Left lobe of liver (tissue), 2 donors: ENCODE measurements at places on chromosomes 7 and 10.
A peak's percentile ranks its signal among the peaks of the same experiment; 100 is the strongest.

GRCh38 chr7:47601881-47602249 is 20.0 kb upstream of the TNS3 start:
- no peak for DNase-seq

DNA sequence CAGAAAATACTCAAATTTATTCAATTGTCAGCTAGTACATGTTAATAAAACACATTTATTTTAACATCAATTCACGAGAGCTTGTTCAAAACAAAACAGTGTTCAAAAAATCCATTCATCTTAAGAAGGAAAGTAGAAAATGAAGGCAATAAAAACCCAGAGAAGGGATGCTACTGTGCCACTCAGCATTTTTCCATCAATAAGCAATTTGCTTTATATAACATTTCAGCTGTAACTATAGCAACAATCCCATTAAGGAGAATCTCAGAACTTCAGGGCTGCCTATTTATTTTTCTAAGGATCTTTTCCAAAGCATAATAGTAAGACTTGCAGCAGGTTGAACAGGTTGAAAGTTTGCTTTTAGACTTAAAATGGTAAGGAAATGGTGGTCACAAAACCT is 190.5 kb downstream of the PCLO start:
- no peak for DNase-seq

DNA sequence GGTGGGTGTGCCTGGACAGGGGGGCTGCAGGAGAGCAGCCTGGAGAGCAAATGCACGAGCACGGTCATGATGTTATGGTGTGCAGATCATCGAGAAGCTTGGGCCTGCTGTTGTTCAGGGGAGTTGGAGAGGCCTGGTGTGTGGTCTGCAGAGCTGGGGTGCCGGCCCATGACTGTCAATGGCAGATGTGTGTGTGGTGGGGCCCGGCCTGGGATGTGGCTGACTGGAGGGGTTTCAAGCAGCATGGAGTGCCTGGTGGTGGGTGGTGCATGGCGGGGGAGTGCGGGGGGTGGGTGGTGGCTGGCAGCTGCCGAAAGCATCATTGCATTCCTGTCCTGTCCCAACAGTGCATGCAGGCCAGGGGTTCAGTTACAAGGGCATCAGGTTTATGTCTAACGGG is 122.6 kb downstream of the DOCK1 start:
- peak; percentile 28 for DNase-seq

DNA sequence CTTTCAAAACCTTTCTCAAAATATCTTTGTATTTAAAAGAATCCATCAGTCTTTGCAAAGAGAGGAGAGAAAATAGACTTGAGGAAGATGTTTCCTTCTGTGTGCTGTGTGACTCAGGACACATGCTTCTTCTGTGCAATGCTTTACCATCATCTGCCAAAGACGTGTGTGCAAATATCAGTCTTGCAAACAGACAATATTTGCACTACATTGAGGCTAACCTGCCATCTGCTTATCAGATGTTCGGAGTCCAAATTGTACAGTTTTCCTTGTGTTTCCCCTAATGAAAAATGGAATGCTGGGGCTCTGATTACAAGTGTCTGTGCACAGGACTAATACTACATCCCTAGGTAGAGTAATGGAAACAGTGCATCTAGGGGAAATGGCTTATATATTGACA is 353.1 kb upstream of the LRRTM3 start:
- no peak for DNase-seq

DNA sequence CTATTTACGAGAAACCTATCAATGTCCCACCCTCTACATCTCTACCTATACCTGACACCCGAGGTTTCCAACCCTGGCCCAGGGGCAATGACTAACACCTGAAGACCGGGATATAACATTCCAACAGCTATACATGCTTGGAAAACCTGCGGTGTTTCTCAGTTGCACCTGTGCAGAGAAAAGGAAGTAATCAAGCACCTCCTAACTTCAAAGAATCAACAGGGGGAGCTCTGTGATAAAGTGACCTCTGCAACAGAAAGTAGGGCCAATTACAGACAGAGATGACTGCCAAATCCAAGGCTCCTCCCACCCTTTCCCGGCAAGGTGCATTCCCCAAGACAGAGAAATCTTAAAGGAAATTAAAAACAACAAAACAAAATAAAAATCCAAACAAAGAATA is 41.3 kb downstream of the CCDC6 start:
- peak; percentile 49 for DNase-seq

DNA sequence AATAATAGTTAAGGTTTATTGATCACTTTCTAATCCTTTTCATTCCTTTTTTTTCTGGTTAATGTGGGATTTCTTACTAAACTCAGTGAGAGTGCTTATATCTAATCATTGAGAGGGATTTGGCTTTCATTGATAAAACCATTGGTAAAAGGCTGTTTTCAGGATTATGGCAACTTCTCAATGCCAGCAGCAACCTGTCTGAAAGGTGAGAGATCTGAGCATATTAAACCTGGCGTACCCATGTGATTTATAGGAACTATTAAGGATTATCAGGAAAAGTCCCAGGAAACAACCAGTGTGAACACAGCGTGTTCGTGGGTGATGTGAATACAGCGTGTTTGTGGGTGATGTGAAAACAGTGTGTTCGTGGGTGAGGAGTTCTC is 65.9 kb downstream of the PDIA4 start:
- DNase-seq: no peak

- DNase-seq: no peak
Measured at GRCh38 chr7:111750228-111750627, 187.9 kb upstream of the IMMP2L start.

GRCh38 chr10:66777665-66778064 is 148.2 kb upstream of the LRRTM3 start:
- no peak for DNase-seq

- DNase-seq: peak; percentile 23
Measured at GRCh38 chr10:49600046-49600445, 10.1 kb upstream of the SLC18A3 start.

DNA sequence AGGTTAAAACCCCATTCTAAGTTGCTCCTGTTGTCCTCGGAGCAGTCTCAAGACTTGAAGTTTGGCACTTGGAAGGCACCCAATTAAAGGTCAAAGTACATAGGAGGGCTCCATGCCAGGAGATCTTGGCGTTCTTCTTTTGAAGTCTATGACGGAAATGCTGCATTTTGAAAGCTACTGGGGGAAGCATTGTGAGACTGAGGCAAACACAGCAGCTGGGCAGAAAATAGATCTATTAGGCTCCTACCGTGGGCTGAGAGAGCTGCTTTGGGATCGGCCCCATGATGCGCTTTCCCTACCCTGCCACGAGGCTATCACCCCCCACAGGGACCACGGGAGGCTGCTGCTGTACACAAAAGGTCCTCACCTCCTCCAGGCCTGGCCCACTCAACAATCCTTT is 20.0 kb downstream of the KIAA1549 start:
- DNase-seq: no peak

- DNase-seq: no peak
Measured at GRCh38 chr10:88057720-88058119, 194.3 kb downstream of the PTEN start.

GRCh38 chr7:17126413-17127268 is 171.8 kb upstream of the AHR start:
- no peak for DNase-seq

DNA sequence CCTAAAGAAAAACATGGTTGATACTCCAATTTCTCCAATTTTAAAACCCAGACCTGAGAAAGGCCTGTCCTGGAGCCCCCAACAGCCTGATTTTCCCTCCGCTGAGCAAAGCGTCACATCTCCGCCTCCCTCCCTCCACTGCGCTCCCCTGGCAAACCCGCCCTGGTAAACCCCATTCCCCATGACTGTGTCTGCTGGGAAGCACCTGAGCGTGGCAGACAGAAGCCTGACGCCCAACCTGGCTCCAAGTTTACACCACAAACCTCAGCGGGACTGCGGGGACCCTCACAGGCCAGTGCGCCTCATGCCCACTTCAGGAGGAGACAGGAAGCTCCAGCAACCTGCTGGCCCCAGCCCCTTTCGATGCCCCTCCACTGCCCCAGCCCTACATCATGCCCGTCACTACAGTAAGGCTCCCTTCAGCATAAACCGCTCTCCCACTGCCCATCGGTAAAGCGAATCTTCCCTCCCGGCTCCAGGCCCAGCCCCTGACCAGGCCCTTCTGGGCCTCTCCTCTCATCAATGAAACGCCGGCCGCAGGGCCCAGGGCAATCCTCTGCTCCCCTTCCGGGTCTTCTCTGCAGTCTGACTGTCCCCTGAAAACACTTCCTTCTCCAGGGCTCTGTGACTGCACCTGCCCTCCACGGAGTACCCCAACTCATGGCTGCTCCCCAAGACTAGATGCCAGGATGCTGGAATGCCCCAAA is 233.3 kb downstream of the MAD1L1 start:
- DNase-seq: no peak

- no peak for DNase-seq
Measured at GRCh38 chr7:128729494-128729893, 9.7 kb upstream of the CALU start.
